ENCODE measurements at places on chromosomes 13 and 19. TPM values are rescaled to one million over a fixed set of nuclear protein-coding genes. Genes with fewer than 3 reads are reported as not detected.

DNA sequence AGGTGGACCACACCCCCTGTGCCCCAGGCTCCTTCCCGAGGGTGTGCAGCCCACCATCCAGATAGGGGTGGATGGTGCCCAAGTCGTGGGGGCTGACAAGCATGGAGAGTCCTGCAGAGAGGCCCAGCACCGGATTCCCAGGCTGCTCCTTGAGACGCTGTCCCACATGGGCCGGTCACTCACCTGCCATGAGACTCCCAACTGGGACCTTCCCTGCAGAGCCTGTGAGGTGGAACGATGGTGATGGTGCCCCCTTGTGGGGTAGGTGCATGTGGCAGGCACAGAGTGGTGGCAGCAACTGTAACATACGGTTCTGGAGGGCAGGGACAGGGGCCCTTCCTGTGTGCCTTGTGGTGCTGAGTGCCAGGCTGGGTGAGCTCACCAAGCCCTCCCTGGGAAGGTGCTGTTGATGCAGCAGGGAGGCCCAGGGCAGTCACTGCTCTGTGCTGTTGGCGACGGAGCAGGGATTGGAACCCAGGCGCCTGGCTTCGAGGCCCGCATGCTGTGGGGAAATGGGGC, 33.1 kb downstream of the PPP1R37 start:
- DNase-seq, result peak; percentile 75

DNA sequence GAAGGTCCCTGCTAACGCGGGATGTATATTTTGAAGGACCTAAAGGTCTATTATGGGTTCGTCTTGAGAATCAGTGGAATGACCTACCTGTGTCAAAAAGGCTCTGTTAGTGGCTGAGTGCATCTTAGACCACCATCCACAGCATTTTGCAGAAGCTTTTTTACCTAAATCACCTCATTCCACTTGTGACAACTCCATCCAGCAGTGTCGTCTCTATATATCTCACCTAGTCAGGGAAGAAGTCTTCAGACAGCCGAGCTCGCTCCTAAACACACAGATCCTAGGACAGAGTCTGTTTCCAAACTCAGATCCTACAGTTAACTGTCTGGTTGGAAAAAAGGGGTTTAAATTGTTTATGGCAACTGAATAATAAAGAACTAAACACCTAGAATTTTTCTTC, 33.7 kb downstream of the COL4A1 start:
- no peak for DNase-seq

DNA sequence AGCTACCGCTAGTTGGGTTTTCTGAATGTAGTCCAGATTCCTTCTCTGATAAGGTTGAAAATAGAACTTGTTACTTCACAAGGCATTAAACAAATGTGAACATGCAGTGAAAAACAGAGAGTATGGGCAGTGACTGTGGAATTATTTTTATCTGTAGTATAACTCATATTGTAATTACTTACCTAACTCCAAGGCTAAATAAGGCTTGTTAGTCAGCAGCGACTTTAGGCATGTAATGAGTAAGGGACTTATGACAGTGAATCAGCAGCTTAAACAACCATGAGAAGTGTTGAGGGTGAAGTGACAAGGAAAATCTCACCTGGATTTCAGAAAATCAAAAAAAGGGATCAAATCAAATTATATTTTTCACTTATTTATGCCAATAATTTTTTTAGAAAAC, 1719.5 kb upstream of the MIR17HG start:
- DNase-seq, result no peak

DNA sequence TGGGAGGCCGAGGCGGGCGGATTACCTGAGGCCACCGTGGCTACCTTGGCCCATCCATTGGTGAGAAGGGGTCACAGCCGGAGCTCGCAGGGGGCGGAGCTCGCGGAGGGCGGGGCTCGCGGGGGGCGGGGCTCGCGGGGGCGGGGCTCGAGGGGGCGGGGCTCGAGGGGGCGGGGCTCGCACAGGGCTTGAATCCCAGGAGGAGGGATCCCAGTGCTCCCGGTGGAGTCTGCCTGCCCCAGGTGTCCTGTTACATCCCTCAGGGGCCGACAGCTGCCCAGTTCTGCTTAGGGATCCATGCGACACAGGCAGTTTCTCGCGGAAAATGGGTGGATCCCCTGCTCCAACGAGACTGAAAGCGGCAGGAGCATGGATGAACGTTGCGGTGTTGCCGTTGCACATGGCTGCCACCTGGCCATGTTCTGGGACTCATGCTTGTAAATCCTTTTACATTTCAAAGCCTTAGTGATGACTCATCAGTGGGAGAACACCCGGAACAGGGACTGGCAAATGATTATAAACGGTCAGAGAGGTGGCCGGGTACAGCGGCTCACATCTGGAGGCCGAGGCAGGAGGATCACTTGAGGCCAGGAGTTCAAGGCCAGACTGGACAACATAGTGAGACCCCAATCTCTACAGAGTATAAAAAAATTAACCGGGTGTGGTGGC, 25.1 kb downstream of the TMPRSS9 start:
- no peak for DNase-seq

GRCh38 chr13:42110410-42111155, 62.1 kb downstream of the DGKH start:
- no peak for DNase-seq

DNA sequence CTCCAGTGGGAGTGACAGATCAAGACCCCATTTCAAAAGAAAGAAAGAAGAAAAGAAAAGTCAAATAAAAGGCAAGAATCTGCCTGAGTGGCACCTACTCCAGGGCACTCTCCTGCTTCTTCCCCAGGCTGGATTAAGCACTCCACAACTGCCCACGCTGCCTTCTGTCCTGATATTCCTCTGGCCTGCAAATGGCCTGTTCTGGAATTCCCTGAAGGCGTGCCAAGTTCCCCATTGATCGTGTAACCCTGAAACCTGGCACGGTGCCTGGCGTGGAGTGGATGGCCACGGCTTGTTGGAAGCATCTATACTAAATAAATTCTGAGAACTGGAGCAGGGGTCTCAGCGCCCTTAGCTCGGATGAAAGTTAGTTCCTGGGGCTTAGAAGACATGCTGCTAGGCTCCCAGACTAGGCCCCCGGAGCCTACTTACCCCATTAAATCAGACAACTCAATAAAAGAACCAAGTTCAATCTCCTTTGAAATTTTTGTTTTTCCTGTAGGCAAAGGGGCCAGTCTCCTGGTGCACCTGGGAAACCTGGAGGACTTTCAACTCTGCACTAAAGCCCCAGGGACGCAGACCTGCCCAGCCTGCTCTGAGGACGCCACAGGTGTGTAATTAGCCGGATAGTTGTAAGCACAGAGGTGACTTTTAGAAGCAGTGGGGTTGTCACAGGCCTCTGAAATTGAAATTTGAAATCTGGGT, 21.9 kb downstream of the ANKRD27 start:
- DNase-seq, result peak; percentile 75

DNA sequence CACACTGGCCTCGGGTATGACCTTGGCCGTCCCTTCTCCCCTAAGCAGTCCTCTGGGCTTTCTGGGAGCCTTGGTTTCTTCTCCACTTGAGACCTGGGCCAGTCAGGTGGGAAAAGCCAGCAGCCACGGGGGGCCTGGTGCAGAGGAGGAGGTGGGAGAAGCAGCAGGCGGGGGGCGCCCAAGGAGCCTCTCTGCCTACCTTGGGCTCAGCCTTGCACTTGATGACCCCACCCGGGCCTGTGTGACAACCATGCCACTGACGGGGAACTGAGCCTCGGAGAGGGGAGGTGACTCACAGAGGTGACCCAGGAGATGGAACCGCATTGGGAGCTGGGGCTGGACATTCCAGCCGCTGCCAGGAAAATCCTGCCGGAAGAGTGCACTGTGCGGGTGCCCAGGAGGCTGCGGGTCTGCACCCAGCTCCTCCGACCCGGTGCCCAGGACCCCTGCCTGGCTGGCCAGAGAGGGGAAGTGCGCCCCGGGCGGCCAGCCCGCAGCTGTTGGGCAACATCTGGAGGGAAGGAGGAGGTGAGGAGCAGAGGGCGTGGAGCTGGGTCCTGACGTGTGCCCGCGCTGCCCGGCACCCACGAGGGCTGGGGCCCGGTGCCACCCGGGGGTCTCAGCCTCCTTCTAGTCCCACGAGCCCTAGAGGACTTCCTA, 23.4 kb upstream of the SLC7A10 start:
- no peak for DNase-seq

DNA sequence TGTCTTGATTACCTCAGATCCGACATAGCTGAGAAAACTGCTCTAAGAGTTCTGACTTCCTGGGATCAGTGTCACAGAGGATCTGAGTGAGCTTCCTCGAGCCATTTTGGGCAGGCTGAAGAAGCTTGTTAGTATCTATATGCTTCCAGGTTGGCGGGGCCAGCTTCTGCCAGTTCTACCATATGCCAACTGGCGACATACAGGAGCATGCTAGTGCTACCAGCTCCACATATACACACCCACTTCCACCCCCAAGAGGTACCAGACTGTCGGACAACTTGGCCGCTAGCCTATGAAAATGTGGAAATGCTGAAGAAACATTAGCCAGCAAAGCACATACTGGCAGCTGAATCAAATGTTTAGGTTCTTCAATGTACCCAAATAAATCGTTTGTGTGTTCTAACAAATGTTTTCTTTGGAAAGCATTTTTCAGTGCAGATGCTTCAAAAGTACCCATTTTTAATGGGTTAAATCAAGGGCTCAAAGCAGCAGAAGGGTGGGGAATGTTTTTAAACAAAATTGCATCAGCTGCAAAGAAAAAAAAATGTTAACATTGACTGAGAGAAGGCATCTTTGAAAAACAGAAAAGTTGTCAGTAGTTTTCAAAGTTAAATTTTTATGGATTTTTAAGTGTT, 163.7 kb downstream of the KLF12 start:
- no peak for DNase-seq

DNA sequence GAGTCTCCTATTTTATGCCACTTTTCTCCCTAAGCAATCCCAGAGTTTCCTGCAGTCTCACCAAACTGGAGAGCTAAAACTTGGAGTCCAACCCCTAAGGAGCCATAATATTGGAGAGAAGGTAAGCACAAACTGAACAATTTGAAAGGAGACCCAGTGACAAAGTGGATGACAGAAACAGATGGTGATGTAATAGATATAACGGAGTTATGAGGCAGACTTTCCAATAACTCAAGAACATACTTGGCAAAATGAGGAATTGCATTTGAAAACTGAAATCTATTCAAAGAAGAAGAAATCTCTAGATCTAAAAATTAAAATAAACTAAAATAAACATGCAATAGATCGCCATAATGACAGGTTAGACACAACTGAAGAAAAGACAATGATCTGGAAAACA, 200.9 kb upstream of the MIR17HG start:
- DNase-seq, result no peak

DNA sequence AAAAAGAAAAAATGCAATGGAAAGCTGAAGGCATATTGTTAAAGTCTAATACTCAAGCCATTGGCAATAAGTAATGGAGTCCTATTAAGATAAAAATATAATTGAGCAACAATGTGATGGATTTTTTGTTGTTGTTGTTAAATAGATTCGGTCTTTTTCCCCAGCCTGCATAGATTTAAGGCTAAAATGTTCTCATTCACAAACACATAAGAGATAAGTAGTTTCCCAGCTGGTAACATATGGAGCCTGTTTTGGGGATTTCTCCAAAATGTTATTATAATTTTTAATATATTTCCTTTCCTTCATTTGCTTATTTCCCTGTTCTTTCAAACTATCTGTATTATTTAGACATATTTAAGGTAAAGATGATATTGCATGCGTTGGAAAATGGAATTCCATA, 1149.1 kb upstream of the PRR20A start:
- DNase-seq, result no peak

DNA sequence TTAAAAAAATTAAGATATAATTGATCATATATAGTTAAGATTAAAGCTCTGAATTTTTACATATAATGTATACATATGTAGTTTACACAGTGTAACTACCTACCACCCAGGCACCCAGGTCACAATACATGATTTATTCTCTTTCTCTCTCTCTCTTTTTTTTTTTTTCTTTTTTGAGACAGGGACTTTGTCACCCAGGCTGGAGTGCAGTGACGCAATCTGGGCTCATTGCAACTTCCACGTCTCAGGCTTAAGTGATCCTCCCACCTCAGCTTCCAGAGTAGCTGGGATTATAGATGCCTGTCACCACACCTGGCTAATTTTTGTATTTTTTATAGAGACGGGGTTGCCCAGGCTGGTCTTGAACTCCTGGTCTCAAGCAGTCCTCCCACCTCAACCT, 18.8 kb upstream of the CLASRP start:
- no peak for DNase-seq

- no peak for DNase-seq
Observed at GRCh38 chr19:31500946-31501345, 151.7 kb upstream of the TSHZ3 start.

DNA sequence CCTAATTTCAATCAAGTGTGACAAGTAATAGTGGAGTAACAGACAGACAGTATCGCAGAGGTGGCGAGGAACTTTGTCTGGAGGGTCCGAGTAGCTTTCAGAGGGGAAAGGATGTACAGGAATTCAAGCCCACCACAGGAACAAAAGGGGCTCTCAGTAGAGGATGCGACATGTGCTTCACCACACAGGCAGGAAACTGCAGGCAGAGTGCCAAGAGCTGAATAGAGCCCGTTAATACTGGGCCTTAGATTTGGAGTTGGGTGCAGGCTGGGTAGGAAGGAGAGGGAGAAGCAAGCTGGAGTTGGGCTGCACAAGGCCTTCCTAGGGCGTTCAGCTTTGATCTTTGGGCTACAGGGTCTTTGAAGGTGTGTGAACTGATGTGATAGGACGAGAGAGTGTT, 1.2 kb downstream of the CCDC70 start:
- no peak for DNase-seq

- no peak for DNase-seq
Observed at GRCh38 chr19:30064348-30064699, 122.3 kb downstream of the URI1 start.

DNA sequence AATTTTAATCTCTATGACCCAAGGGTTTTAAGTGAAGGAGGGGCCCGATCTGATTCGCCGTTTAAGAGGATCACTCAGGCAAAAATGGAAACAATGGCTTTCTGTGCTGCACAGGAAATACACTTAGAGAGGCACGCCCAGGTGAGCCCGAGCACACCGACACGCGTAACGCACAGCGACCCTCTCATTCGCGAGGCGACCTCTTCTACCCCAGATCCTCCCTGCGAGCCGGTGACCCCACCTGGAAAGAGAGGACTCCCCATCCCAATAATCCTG, 216 bp downstream of the SH2D3A start:
- DNase-seq, result no peak

DNA sequence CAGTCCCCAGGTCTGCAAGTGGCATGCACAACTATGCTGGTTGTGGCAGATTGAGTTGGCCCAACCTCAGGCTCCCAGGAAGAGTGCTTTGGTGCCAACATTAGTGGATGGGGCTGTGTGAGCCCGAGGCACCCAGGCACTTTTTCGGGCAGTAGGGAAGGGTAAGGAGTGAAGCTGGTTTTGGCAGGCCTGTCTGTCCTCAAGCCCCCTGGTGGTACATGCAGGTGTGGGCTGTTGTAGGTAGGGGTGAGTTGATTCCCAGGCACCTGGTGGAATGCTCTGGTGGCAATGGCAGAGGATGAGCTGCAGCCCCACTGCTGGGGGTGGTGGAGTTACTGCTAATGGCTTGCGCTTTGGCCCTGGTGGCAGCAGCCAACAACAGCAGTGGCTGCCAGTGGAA, 723.7 kb upstream of the SLITRK1 start:
- no peak for DNase-seq

- no peak for DNase-seq
Observed at GRCh38 chr19:50371914-50372475, 4.3 kb upstream of the NR1H2 start.

- no peak for DNase-seq
Observed at GRCh38 chr19:45539459-45539858, 32.2 kb downstream of the VASP start.

The ANGPTL4 gene
- 13.2 TPM for total RNA-seq

The NCR1 gene
- not detected for total RNA-seq

The LINGO3 gene
- not detected for total RNA-seq

The PPP1R13L gene
- total RNA-seq, result 108 TPM

The MIA gene
- not detected for total RNA-seq

The SRRM5 gene
- 1.0 TPM for total RNA-seq

The USP12 gene
- 25.5 TPM for total RNA-seq

The ZNF497 gene
- 1.6 TPM for total RNA-seq

The PGLYRP1 gene
- total RNA-seq, result not detected

All from ureter (tissue), 1 donor.